ENCODE measurements at places on chromosomes 11 and 22. TPM values are rescaled to one million over a fixed set of nuclear protein-coding genes. Genes with fewer than 3 reads are reported as not detected.

MN1 gene
- total RNA-seq = 0.13 TPM

HORMAD2 gene
- not detected for total RNA-seq

DSCAML1 gene
- not detected for total RNA-seq

AMBRA1 gene
- total RNA-seq = 21.3 TPM

ALKBH3 gene
- 32.8 TPM for total RNA-seq

CLMP gene
- 208 TPM for total RNA-seq

KRTAP5-7 gene
- not detected for total RNA-seq

OR51E2 gene
- total RNA-seq = 0.09 TPM

GSTT2B gene
- total RNA-seq = 38.8 TPM

RIN1 gene
- 29.0 TPM for total RNA-seq

OR6T1 gene
- total RNA-seq = not detected

FAT3 gene
- total RNA-seq = 0.37 TPM

TRMU gene
- total RNA-seq = 35.6 TPM

- peak; percentile 94 for DNase-seq
These were observed 12.3 kb upstream of the TSKU start for GRCh38 chr11:76770642-76771445.

DNA sequence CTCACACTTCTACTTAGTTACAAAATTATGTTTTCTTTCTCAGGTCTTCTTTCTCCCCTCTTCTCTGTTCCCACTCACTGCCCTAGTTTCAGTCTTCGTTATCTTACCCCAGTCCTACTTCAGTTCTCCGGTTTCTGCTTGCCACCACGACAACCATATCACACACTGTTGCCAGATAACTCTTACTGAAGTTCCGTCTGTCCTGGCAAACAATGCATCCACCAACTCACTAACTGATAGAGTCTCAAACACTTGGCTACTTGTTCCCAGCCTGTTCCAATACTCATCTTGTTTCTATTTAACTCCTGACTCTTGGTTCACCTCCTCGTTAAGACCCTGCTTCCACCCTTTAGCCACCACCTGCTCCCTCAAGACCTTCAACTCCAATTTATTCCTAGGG is 164.5 kb downstream of the STK33 start:
- no peak for DNase-seq

- no peak for DNase-seq
These were observed 30.6 kb downstream of the DRD2 start for GRCh38 chr11:113444502-113445123.

- no peak for DNase-seq
These were observed 60.4 kb upstream of the PARVG start for GRCh38 chr22:44120314-44120704.

GRCh38 chr11:116353589-116353988 is 419.2 kb downstream of the BUD13 start:
- DNase-seq = no peak

GRCh38 chr11:95154514-95154913 is 64.9 kb downstream of the ENDOD1 start:
- DNase-seq = no peak

DNA sequence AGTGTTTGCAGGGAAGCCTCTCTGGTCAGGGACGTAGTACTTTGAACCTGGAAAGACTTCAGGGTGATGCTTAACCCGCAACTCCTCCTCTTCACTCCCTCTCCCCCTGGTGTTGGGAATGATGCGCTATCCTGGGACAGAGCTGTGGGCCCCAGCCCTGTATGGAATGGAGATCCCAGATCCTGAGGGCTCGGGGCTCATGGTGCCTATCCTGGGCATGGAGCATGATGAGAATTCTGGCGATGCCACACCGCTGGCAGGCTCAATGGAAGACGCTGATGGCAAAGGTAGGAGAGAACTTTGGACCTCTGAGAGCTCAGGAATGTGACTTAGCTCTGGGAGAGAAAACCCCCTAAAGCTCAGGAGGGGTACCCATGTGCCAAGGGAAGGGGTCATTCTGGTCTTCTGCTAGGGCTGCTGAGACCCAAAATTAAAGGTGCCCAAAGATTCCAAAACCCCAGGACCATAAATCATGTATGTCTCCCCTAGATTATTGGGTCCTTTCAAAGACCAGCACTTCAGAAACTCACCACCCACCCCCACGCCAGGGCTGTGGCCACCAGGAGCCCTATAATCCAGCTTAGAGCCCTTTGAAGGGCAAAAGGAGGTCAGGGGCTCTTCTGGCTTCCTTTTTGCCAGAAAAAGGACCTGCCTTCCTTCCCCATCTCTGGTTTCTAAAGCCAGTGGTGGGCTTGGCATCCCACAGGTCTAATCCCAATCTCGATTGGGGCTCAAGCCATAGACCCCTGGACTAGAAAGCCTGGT is 52.5 kb downstream of the BTG4 start:
- no peak for DNase-seq

- no peak for DNase-seq
These were observed 541.8 kb upstream of the CHORDC1 start for GRCh38 chr11:90764691-90765090.

DNA sequence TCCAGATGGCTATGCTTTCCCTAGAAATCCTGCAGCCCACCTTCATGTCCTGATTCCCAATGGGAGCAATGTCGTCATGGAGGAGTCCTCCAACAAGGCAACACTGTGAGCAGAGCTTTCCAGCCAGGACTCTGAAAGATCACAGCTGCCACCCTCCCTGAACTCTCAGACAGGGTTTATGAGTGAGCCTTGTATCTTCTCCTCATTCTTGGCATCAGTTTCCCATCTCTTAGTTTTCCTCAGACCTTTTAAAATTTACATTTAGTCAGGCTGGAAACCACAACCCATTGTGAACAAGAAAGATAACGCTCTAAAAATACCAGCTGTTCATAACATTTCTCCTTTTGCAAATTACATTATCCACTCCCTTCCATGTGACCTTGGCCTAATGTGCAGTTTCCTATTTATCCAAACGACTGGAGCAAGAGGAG is 15.6 kb upstream of the LYVE1 start:
- no peak for DNase-seq

DNA sequence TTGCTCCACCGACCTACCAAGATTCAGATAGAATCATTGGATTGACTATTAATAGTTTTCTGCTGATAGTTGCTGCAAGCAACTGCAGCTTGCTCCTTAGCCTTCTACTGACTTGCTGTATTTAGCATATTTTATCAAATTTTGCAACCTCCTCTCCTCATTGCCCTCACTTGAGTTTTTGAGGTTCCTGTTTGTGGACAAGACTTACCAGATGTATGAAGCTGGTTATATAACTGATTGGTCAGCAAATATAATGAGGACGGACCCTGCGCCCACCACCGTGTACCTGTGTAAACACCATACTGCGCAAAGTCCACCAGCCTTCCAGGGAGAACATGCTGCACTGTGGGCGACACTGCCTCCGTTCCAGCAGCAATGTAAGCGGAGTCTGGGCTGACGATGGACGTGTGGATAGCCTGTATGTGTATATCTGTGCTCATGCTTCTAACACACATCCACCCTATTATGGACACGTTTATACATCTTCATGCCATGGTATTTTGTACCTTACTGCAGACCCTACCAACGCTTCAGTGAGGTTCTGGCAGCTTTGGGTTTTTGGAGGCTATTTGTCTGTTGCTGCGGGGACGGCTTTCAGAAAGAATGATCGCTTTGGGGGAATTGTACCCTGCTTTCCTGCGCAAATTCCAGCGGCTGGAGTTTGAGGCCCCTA is 1.5 kb upstream of the USP18 start:
- no peak for DNase-seq

DNA sequence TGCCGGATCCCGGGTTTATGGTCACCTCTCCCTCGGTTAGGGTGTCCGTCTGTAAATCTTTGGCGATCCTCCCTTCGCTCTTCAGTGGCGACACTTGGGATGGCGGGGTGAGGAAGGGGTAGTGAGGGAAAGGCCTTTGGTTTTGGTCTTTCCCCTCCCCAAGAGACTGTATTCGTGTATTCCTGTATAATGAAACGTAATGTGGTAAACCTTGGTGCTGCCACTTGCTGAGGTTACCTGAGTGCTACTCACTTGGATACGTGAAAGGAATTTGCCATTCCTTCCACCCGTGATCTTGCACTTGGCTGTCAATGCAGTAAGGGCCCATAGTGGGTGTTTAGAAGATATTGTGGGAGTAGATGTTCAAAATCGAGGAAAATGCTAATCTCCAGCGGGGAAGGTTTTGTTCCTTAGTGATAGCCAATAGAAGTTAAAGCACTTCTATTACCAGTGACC is 578 bp upstream of the NUP160 start:
- no peak for DNase-seq

DNA sequence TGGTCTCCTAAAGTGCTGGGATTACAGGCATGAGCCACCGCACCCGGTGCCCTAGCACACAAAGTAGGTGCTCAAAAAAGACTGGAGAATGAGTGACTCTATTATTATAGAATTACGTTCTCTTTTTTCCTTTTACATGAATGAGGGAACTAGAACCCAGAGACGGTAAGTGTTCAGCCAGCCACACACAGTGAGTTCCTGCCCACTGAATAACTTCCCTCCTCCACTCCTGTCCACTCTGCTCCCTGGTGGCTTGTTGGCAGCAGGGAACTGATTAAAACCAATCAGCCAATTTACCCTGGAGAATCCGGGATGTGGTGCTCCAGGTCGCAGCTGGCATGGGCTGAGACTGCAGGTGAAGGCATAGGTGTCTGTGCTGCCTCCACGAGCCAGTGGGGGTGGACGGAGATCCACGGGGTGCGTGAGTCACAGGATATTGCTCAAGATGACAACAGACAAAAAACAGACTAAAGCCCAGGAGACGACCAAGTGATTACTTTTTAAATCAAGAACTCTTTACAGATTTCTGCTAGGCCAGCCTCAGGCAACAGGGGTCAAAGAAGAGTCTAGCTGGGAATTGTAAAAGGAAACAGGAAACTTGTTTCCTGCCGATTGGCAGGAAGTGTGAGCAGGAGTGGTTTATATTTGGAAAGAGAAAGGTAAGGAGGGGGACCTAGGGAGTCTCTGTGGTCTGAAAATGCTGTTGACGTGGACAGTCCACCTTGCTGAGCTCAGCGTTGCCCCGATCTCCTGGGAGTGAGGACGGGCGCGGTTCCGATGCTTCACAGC is 95.2 kb upstream of the TP53I11 start:
- DNase-seq = peak; percentile 40

DNA sequence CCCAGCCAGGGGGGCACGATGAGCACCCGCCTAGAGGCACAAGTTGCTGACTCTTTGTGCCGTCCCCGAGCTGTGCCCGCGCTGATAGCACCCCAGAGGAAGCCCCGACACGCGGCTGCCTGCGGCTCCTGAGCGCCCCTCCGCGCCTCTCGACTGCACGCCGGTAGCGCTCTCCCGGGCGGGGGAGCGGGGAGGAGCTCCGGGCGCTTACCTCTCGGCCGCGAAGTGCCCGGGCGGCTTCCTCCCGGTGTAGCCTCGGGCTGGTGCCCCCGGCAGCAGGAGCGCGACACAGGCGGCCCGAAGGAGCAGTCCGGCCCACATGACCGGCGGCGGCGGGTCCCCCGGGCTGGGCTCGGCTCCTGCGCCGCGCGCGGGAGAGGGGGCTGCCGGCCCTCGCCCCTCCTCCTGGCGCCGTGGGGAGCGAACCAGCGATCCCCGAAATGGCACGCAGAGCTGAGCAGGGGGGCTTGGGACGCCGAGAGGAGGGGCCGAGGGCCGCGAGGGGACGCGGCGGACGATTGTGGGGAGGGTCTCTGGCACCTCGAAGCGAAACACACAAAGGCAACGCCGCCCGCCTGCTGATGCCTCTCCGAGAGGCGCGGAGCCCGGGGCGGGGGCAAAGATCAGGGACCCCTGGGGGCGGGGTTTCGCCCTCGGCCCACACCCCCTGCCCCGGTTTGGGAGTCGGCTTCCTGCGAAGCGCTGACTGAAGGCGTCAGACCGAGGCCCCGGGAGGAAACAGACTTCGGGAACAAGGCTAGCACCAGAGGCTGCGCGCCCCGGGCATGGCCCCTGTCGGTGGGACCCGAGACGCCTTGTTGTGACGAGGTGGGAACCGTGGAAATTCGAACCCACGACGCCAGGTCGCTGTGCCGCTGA is at the start of gene VWCE:
VWCE (minus strand) TSS at position 600 of the 879 bp plus-strand sequence; CDS start at position 321, 279 bp downstream.
- DNase-seq = peak; percentile 25

DNA sequence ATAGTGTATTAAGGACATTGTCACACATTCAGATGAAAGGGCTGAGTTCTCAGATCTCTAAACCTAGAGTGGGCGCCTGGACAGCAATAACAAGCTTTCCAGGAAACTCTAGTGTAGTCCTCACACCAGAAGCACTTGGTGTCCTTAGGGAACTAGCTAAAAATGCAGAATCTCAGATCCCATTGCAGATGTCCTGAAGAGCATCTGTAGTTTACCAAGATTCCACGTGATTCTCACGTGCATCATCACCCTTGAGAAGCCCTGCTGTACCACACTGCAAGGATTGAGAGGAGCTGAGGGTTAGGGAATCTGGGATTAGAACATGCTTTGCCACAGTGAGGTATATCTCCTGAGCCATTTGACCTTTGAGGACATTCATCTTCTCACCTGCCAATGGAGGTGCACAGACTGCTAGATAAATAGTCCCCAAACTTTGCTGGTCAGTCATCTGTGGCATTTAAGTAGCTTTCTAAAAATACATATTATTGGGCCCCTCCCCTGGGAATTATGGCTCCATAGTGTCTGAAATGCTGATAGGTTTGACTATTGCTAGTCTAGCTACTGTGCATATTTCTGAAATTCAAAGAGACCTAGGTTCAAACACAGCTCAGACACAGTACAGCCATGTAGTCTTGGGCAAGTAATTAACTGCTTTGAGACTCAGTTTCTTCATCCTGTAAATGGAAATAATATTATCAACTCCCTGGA is 1068.9 kb downstream of the OPCML start:
- DNase-seq = no peak

- DNase-seq = no peak
These were observed 2.8 kb upstream of the LZTR1 start for GRCh38 chr22:20979243-20979809.

DNA sequence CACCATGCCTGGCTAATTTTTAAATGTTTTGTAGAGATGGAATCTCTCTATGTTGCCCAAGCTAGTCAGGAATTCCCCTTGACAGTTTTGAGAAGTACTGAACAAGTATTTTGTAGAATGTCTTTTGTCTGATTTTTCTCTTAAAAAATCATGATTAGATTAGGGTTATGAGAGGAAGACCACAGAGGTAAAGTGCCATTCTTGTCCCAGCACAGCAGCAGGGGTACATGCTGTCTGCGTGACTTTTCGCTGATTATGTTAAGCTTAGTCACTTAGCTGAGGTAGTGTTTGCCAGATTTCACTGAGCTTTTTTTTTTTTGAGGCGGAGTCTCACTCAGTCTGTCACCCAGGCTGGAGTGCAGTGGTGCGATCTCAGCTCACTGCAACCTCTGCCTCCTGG is 13.6 kb upstream of the NUP160 start:
- DNase-seq = peak; percentile 48

- no peak for DNase-seq
These were observed 7.4 kb downstream of the KCNC1 start for GRCh38 chr11:17742019-17742418.

- DNase-seq = no peak
These were observed 28.3 kb upstream of the TP53I11 start for GRCh38 chr11:44978961-44979331.

GRCh38 chr22:19446603-19447329 is 745 bp downstream of the C22orf39 start:
- DNase-seq = no peak

GRCh38 chr22:50469377-50470305 is 5.2 kb downstream of the SBF1 start:
- DNase-seq = no peak

- DNase-seq = no peak
These were observed 14.0 kb upstream of the AMPD3 start for GRCh38 chr11:10441091-10441490.
